ENCODE measurements at places on chromosomes 4 and X.

GRCh38 chrX:123860983-123861382 is 1.1 kb downstream of the XIAP start:
- no peak for DNase-seq

DNA sequence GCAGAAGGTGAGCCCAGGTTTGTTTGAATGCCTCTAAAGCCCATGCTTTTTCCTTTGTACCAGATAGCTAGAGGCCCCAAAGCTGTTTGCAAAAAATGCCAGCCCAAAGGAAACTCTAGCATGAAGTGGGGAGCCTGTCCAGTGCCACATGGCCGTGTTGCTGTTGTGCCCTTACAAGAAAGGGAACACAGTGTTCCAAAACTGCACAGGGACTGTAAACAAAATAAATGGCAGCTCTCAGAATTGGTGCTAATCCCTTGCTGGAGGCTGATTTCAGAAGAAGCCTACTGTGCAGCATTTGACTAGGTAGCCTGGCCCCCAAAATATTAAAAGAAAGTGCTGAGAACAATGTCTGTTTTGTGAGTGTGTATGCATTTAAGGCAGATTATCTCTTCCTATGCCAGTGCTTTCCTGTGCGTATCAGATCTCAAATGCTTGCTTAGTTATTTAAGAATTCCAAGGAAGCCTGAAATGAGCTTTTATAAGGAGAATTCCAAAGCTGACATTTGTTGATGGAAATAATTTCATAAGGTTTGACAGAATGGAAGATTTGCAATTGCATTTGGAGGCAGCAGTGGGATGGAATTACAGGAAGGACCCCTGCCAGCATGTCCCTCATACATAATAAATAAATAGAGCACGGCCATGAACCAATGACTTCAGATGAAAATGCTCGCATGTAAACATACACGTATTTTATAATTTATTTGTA is 115.7 kb downstream of the IRF2 start:
- DNase-seq: no peak

- DNase-seq: peak; percentile 7
These were observed 33.6 kb downstream of the ELOVL6 start for GRCh38 chr4:110164856-110165255.

GRCh38 chrX:18598413-18598812 is 73.5 kb downstream of the RS1 start:
- DNase-seq: no peak

DNA sequence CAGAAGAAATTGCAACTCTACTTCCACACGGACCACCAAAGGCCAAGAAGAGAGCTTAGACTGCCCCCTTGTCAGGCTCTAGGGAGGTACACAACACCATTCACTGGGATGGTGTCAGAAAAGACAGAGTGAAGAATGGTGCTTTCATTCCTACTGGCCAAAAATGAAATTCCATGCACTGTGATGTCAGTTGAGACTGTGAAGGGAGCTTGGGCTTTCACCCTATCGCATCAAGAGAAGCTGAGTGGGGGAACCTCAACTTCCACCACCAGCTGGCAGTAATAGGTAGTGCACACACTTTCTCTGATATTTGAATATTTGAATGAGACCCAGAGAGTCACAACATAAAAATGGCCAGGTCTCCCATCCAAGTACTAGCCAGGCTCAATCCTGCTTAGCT is 65.9 kb downstream of the ZNF711 start:
- DNase-seq: no peak

DNA sequence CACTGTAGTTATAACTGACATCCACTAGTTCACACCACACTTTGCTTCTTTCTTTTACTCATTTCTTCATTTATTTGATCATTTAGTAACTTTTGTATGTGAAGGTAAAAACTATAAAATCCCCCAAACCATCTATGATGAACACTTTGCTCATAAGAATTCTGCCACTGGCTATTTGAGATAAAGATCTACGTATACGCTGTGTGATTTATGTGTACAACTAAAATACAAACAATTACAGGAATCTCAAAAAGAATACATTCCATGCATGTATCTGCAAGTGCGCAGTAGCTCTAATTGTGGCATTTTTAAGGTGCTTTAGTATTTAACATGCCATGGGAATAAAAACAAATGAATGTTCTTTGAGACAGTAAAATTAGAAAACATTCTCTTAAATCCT is 156.9 kb upstream of the NAP1L5 start:
- no peak for DNase-seq

DNA sequence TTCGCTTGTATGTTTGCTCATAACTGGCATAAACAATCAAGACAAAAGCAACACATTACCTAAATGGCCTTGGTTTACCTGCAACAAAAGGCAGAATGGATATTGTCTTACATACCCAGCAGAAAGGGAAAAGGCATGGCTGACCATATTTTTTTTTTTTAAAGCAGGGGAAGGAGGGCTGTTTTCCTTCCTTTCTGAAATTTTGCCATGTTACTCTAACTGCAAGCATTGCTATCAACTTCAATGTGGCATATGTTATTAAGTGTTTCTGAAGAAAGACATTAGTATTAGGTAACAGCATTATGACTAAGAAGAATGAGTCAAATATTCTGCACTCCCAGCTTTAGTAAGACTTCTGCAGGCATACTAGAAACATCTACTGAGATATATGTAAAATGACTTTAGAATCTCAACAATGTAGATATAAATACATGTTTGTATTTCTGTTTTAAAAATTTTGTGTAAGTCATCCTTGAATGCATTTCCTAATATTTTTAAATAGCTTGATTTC is 512.6 kb upstream of the FAM241A start:
- DNase-seq: no peak

DNA sequence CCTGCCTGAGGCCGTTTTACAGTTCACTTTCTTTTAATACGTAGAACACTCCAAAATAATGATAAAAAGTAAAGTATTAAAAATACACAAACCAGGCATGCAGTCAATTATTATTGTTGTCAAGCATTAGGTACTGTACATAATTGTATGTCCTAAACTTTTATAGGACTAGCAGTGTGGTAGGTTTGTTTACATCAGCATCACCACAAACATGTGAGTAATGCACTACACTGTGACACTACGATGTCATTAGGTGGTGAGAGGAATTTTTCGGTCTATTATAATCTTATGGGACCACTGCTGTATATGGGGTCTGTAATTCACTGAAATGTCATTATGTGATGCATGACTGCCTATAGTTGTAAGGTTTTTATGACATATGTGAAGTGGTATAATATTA is 149.5 kb upstream of the SH3RF1 start:
- no peak for DNase-seq

- DNase-seq: no peak
These were observed 344.7 kb downstream of the PCDH10 start for GRCh38 chr4:133493776-133494175.

DNA sequence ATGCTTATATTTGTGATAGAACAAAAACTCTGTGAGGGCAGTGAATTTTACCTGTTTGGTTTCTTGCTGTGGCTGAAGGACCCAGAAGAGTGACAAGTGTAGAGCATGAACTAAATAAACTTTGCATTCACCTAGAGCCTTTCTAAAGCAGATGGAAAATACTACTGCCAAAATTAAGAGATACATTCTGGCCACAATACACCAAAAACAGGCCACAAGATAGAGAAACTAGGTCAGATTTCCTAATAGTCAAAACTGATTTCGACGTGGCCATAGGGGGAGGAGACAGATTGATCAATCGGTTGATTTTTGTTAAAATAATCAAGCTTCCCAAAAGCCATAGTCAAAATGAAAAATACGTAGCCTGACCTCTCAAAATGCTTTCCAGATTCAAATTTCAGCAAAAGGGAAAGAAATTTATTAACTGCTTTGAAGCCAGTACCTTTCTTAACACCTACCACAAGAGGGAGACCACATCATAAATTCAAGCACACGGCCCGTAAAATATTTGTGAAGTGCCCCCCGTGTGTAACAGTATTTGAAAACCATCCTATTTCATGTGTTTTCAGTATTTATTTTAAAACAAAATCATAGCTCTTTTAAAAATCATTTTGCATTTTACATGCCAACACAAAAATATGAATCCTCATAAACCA is 132.4 kb downstream of the CORIN start:
- DNase-seq: no peak

GRCh38 chr4:153471698-153472093 is 5.5 kb downstream of the TMEM131L start:
- DNase-seq: no peak

DNA sequence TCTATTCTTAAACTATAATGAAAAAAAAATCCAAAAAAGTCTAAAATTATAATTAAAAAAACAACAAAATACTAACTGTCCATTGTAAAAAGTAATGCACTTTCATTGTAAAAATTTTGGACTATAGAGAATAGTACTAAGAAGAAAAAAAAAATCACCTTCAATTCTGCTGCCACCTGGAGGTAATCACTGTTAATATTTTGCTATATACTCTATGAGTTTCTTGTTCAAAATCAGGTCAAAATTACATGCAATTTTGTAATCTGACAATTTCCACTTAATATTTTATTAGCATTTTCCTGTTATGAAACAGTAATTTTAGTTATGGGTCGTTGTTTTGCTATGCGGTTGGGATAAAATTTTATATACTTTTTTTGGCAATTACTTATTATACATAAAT is 62.0 kb downstream of the HTT start:
- no peak for DNase-seq

DNA sequence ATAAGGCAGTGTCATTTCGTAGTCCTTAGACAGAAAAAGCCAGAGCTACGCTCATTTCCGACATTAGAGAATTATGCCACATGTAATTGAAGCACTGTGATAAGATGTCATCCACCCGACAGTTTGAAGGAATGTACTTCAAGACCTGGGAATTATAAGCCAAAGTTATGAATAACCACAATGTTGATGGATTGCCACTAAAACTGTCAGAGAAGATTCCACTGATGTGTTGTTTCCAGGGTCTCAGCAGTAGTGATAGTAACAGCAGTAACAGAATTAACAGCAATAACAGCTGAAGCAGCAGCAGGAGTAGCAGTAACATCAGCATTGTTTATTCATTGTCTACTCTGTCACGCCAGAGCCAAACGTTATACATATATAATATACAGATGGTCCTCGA is 24.7 kb downstream of the RAB33A start:
- no peak for DNase-seq

DNA sequence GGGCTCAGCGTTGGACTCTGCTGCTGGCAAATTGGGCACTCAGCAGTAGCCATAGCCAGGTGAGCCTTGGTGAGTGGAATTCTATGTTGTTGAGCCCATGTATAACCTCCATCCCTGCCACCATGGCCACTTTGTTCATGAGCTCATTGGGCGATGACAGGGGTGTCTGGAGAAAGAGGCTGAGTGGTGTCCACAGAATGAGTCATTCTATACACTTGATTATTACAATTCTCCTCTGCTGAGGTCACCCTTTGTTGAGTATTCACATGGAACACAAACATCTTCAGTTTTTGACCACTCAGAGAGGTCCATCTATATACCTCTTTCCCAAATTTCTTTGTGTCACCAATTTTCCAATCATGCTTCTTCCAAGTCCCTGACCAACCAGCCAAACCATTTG is 1341.7 kb downstream of the PCDH7 start:
- no peak for DNase-seq

Data from DMS153 (cell line).